ENCODE measurements at places on chromosomes 4 and X. TPM values are rescaled to one million over a fixed set of nuclear protein-coding genes. Genes with fewer than 3 reads are reported as not detected.
A peak's percentile ranks its signal among the peaks of the same experiment; 100 is the strongest.

GRCh38 chrX:39163581-39164126, 362.4 kb downstream of the MID1IP1 start:
- no peak for DNase-seq

- peak; percentile 97 for DNase-seq
These were observed 70.5 kb downstream of the SEC24D start for GRCh38 chr4:118765399-118765798.

- peak; percentile 22 for DNase-seq
These were observed 558.9 kb downstream of the SPOCK3 start for GRCh38 chr4:166675411-166675810.

- DNase-seq: no peak
These were observed 140.5 kb upstream of the RAPGEF2 start for GRCh38 chr4:158962393-158962792.

DNA sequence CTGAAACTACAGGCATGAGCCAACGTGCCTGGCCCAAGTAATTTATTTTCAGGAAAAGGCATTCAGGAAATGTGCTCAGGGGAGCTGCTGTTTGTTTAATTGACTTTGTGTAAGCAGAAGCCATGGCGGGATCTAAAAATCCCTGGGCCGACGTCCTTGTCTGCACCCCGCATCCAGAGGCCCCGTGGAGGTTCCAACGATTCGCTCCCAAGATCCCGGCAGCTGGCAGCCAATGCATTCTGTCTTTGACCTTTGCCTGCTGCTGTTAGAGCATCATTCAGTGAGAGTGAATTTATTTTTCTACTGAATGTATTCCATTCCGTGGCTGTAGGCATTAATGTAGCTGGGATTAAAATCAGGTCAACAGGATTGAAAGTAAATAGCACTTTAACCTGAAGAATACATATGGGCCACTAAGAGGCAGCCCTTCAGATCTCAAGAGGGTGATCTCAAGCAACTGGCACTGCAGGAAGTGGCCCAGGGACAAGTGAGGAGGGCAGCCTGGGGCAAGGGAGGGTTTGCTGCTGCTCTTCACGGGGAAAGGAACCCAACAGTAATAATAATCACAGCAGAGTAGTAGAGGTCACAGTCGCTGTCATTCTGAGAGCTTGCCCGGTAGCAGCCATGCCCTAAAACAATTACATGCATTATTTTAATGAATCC, 75.2 kb downstream of the PSAPL1 start:
- no peak for DNase-seq

DNA sequence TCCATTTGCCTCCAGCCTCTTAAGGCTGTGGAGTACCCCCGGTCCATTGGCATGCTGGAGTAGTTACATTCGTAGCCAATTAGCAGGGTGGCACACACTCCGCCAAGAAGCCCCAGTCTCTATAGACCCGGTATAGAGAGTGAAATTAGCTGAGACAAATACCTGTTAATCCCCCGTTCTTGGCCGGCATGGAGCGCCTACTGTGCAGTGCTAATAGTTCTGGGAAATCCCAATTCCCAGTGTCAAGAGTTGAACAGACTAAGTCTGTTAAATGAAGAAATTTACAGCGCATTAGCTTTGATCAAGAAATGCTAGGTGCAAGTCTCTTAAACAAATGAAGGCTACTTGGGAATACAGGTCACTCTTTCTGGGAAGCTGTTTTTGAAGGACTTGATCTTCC, 127.8 kb upstream of the ARX start:
- no peak for DNase-seq

DNA sequence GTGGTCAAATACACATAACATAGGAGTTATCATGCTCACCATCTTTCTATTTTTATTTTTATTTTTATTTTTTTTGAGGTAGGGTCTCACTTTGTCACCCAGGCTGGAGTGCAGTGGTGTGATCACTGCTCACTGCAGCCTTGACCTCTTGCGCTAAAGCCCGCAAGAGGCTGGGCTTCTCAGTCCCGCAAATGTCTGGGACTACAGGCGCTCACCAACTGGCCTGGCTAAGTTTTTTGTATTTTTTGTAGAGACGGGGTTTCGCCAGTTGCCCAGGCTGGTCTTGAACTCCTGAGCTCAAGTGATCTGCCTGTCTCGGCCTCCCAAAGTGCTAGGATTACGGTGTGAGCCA, 295 bp upstream of the TLR10 start:
- DNase-seq: no peak

DNA sequence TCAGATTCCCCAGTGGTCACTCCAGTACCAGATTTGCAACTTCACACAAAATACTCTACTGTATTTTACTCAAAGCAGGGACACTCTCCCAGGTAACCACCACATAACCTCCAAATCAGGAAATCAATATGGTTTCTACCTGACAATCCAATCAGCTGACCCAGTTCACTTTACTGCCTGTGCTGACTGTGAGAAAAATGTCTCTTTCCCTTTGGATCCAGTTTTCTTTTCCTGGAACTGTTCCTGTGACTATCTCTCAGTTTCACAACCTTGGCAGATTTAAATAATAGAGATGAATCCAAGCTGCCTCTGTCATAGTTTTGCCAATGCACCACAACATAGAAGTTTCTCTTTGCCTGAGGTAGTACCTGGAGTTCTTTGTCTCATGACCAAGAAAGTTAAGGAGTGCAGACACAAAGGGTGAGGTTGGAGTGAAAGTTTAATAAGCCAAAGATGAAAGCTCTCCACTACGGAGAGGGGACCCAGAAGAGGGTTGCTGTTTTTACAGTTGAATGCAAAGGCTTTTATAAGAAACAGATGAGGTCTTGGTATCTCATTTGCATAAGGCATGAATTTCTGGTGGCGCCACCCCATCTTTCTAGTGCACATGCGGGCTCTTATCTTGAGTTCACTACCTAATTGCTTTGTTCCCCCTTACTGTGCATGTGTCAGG, 29.7 kb upstream of the IL9R start:
- no peak for DNase-seq

- no peak for DNase-seq
These were observed 52.1 kb downstream of the ABLIM2 start for GRCh38 chr4:8106451-8107025.

DNA sequence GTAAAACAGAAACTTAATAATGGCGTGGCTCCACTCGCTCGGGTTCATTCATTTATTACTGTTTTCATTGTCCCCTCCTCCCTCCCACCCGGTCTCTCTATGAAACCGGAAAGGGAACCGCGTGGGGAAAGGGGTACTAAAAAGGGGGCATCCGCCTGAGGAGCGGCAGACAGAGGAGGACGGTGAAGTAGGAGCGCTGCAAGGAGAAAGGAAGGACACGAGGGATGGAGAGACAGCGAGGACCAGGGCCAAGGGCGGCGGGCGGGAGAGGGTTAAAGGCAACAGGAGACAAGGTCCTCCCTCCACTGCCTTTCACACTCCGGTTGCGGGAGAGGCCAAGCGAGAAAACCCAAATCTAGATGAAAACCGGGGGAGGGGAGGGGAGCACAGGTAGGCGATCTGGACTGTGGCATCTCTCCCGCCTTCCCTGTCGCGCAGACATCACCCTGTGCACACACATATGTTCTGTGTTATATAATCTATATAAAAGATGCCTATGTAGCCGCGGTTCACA, 829 bp downstream of the ELOVL6 start:
- peak; percentile 12 for DNase-seq

- no peak for DNase-seq
These were observed 101.5 kb upstream of the CXXC4 start for GRCh38 chr4:104596189-104596588.

- no peak for DNase-seq
These were observed 672.7 kb downstream of the RPA4 start for GRCh38 chrX:97556359-97556758.

- no peak for DNase-seq
These were observed 175.5 kb upstream of the GPRIN3 start for GRCh38 chr4:89482926-89483595.

DNA sequence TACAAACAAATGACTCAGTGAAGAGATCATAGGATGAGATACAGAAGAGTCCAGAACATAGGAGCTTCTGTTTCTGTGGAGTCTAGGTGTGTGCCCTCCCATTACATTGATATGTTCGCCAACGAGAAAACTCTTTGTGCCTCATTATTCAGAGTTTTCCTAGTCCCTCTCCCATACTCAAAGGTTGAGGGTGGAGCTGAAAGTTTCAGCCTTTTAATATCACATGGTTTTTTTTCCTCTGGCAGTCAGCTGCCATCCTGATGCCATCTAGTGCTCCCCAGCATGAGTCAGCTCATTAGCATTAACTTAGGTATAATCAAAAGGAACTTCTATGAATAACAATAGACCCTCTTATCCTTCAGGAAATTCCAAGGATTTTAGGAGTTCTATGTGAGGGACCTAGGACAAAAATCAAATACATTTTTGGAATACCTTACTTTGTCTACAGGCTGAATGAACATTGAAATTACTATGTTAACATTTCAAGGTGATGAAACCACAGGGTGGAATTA, 559.6 kb upstream of the AMOT start:
- no peak for DNase-seq

GRCh38 chr4:139526928-139527327, 29.1 kb downstream of the SETD7 start:
- DNase-seq: no peak

- peak; percentile 71 for DNase-seq
These were observed 41.3 kb downstream of the HTT start for GRCh38 chr4:3115637-3116270.

DNA sequence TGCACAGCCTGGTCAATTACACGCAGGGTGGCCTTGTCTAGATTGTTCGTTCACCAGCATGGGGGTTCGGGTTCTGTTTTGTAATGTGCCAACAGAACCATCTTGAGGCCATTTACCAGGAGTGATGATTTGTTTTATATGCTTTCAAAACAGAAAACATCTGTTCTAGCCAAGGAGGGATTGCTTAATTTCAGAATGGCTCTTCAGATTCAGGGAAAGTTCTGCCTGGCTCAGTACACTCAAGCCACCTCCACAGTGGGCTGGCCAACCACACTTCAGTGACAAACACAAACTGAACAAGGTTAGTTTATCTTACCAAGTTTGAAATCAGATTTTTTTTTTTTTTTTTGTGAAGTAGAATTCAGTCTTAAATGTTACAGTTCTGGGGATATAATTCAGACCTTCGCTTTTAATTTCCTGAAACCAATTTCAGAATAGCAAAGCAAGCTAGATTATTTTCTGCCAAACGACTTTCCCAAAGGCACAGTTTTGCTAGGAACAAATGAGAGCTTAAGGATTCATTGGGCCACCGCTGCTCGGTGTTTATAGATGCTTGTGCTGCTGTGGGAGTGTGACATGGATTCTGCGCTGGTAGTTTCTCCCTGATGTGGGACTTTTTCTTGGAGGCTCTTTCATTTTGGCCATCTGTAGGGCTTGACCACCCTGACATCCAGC, 23.4 kb downstream of the SMS start:
- peak; percentile 1 for DNase-seq

- peak; percentile 19 for DNase-seq
These were observed 44.9 kb downstream of the SPATA18 start for GRCh38 chr4:52096048-52096447.

- DNase-seq: no peak
These were observed 71.8 kb downstream of the FAM193A start for GRCh38 chr4:2608291-2608690.

DNA sequence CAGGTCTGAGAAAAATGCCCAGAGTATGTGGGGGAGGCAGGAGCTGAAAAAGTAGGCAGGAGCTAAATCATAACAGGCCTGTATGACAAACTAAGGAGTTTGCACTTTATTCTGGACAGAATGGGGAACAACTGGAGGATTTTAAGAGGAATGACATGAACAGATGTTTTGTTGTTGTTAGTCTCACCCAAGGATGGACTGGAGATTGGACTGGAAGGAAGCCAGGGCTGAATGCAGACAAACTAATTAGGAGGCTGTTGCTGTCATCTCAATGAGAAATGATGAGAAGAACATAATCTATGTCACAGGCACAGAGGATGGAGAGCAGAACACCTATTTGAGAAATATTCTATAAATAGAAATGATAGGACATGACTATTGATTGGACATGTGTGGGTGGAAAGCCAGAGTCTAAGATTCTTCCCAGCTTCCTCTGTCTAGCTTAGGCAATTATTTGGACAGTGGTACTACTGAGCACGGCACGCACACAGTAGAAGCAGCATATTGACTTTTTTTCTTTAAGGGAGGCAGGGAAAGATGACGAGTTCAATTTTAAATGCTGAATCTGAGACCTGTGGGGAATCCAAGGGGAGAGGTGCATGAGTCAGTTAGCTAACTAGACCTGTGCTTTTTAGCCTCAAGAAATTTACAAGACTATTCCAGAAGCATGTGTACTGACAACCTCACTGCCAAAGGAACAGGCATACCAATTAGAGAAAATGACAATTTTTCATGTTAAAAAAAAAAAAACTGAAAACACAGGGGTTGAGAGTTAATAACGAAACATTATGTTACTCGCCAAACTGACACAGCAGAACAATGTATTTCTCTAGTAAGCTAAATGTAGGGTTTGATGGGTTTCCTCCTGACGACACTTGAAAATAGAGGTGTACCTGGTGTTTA, 963 bp upstream of the USO1 start:
- peak; percentile 63 for DNase-seq

DNA sequence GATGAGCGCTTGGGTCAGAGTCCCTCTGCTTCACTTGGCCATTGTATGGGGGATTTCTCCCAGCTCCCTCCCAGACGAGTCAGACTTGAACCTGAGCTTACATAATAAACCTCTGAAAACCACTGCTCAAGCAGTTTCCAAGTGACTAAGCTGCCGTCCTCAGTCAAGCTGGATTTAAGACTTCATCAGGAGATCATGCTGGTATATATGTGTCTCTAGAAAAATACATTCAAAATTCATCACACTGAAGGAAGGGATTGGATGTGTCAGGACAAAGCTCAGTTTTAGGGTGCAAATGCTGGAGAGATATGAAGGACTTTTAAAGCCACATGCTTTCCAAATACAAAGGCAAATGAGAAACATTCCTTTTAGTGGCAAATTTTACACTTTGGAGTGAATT, 114.3 kb downstream of the QDPR start:
- DNase-seq: no peak

- no peak for DNase-seq
These were observed 29.7 kb downstream of the BMX start for GRCh38 chrX:15530318-15530717.

DNA sequence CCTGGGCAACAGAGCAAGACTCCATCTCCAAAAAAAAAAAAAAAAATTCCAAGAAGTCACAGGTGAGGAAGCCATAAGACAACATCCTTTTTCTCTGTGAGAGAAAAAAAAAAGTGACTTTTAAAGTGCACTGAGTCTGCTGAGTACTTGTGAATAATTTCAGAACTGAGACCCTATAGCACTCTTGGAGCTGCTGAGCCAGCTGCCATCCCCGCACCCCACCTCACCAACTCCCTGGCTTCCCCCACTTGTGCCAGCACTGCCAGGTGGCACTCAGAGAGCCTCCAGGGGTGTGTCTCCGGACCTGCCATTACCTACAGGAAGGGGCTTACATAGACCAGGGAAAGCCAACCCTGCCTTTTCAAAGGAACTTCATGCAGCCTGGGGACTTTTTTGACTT, 39.2 kb upstream of the HS3ST1 start:
- DNase-seq: no peak

- DNase-seq: peak; percentile 1
These were observed 66.9 kb downstream of the TAB3 start for GRCh38 chrX:30822068-30822681.

GRCh38 chrX:37875675-37876074, 28.3 kb upstream of the DYNLT3 start:
- no peak for DNase-seq

Gene PPA2
- total RNA-seq: 61.6 TPM

Gene SNCA
- total RNA-seq: 0.30 TPM

Gene HSD17B13
- total RNA-seq: not detected

Gene MAB21L2
- total RNA-seq: not detected

Gene AFM
- not detected for total RNA-seq

Gene GAGE12H
- total RNA-seq: not detected

Gene KANTR
- total RNA-seq: 3.5 TPM

Gene ACE2
- total RNA-seq: not detected

Gene SUPT20HL2
- not detected for total RNA-seq

Gene ANXA3
- total RNA-seq: 2.8 TPM

Gene PNCK
- total RNA-seq: not detected

Measured in HFFc6 (cell line).